ENCODE measurements at places on chromosomes 2 and 18. TPM values are rescaled to one million over a fixed set of nuclear protein-coding genes. Genes with fewer than 3 reads are reported as not detected.

DNA sequence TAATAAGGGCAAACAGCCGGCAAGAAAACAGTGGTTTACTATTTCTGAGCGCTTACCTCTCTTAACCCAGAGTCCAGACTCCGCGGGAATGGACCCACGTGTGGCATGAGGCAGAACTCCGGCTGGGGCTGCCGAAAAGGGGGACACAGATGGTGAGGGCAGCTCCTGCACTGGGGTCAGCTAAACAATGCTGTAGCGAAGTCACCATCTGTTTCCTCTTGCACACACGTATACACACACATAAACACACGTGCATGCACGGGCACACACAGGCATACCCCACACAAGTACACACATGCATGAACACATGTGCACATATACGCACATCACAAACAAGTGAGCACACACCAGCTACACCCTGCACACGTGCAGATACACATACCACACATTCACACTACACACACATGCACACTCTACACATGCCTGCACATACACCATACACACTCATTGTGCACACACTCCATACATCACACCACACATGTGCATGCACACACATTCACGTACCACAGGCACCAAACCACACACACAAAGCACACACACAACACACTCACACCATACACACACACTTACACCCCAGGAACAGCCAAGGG is 105.9 kb upstream of the ID2 start:
- peaks cover 6% of the 10 kb centered on the region for H3K27me3 ChIP-seq
- H3K36me3 ChIP-seq = no peaks in the 10 kb centered on the region
- no peak overlapping the region for H3K27ac ChIP-seq
- DNase-seq = no peak
- peaks cover 60% of the 10 kb centered on the region for H3K4me1 ChIP-seq
- peak overlapping the region; percentile 67 for H3K4me3 ChIP-seq

DNA sequence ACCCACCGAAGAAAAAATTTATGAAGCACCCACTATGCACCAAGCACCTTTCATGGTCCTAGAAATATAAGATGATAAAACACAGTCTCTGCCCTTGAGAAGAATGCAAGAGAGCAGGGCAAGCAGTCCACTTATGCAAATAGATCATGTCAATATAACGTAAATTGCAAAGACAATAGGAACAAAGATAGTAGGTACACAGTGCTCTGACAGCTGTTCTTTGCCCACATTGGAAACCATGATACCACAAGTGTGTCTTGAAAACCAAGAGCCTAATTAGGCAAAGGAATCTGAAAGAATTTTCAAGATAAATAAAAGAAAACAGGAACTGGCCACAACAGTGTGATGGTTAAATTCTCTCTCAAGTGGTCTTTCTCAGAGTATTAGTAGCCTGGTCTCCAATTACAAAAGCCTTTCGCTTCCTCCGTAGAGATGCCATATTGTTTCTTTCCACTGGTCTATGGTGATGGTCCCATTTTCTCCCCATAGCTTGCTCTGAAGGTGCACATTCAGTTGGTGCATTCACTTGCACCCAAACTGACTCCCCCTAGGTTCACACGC is 108.5 kb downstream of the VWC2L start:
- no peaks in the 10 kb centered on the region for H3K4me1 ChIP-seq
- H3K27me3 ChIP-seq = no peaks in the 10 kb centered on the region
- H3K27ac ChIP-seq = no peak overlapping the region
- no peak for DNase-seq
- H3K4me3 ChIP-seq = no peak overlapping the region

DNA sequence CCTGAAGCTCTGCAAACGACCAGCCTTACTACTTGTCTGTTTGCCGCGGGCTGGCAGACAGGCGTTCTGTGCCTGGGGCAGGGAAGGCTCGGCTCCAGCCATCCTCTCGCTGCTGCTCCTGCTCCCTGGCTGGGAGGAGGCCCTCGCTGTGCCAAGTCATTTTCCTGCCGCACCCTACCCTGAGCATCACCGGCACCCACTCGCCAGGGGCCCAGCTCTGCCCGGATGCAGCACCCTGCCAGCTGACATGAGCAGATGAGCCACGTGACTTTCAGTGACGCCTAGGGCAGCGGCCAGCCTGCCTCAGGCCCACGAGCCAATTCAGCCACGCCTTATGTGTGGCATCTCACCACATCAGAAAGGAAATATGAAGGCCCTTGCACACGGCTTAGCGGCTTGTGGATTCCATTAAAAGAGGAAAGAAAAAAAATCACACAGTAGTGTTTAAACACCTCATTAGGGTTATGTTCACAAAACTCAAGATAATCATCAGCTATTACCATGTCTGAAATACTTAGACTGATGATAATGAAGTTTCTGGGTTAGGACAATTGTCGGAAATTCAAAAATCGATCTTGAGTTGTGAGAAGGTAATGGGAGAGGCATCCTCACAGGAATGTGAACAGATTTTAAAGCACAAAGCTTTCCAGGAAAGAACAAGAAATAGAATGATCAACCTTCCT is 250.5 kb downstream of the TWIST2 start:
- no peak for DNase-seq
- no peak overlapping the region for H3K4me3 ChIP-seq
- H3K27ac ChIP-seq = no peak overlapping the region
- no peaks in the 10 kb centered on the region for H3K27me3 ChIP-seq
- H3K4me1 ChIP-seq = no peaks in the 10 kb centered on the region
- H3K36me3 ChIP-seq = no peaks in the 10 kb centered on the region

The REG3A gene
- not detected for total RNA-seq

GRCh38 chr2:8678731-8679566 is 2.9 kb upstream of the ID2 start:
- DNase-seq = peak; percentile 92
- peaks cover 51% of the 10 kb centered on the region for H3K4me1 ChIP-seq
- peak overlapping the region; percentile 99 for H3K4me3 ChIP-seq
- peaks cover 33% of the 10 kb centered on the region for H3K27me3 ChIP-seq
- peak overlapping the region; percentile 92 for H3K27ac ChIP-seq
- H3K36me3 ChIP-seq = peaks cover 34% of the 10 kb centered on the region

The FLACC1 gene
- 3.3 TPM for total RNA-seq

DNA sequence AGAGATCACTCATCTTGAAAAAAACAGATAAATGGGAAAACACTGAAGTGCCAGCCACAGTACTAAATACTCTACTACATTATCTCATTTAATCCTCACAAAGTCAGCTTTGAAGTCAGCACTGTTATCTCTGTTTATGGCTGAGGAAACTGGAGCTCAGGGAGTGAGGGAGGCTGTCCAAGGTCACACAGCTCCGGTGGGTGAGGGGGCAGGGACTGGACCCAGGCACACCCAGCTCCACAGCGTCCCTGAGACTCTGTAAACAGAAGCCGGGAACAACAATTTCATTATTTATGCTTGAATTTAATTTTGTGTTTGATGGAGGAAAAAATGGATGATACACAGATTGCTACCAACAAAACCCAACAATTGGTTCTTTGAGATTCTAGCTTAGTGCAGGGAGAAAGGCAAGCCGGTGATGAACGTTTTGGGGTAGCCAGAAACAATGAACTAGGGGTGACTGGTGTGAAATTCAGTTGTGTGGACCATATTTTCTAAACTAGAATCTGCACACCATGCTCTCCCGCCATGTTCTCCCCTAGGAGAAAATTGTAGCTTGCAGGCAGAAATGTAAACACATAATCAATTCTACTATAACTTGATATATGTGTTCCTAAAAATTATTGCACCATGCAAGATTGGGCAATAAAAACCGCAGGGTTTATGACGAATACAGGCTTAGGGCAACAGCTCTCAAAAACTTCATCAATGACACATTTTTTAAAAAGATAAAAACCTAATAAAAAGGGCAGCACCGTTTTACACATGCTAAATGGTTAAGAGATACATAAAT is at the start of gene GREB1:
Gene GREB1 (plus strand): TSS at position 768 of the 793 bp plus-strand sequence. CDS start 22,570 bp downstream, outside the sequence.
- H3K4me3 ChIP-seq = no peak within 1 kb of the TSS
- no peaks in the 10 kb centered on the region for H3K4me1 ChIP-seq
- peaks cover 46% of the 10 kb centered on the region for H3K27me3 ChIP-seq
- no peak for DNase-seq
- H3K27ac ChIP-seq = no peak within 1 kb of the TSS

The DOCK10 gene
- 199 TPM for total RNA-seq

DNA sequence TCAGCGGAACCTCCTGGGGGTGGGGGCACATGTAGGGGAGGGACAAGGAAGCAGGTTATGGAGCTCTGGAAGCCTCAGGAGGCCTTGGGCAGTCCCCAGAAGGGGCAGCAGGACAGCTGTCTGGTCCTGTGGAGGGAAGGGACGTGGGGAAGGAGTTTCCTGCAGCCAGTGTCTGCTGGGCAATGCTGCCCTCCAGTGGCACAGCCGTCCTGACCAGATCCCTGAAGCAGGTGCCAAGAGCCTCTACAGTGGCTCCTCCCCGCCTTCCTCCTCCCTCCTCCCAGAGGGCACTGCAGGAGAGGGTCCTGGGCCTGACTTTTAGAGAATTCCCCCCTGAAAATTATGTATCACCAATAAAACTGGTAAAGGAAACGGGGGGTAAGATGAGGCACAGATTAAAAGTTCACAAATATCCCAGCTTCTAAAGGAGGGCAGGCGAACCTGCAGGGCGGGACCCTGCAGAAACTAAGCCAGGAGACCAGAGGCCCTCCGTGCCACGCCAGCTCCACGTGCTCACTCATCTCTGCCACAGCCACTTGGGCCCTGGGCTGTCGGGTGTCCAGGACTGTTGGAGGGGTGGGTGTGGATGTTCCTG is 258.5 kb downstream of the TWIST2 start:
- no peaks in the 10 kb centered on the region for H3K4me1 ChIP-seq
- no peak for DNase-seq
- H3K36me3 ChIP-seq = peaks cover 11% of the 10 kb centered on the region
- no peak overlapping the region for H3K4me3 ChIP-seq

The TMEM178A gene
- total RNA-seq = 1.5 TPM

DNA sequence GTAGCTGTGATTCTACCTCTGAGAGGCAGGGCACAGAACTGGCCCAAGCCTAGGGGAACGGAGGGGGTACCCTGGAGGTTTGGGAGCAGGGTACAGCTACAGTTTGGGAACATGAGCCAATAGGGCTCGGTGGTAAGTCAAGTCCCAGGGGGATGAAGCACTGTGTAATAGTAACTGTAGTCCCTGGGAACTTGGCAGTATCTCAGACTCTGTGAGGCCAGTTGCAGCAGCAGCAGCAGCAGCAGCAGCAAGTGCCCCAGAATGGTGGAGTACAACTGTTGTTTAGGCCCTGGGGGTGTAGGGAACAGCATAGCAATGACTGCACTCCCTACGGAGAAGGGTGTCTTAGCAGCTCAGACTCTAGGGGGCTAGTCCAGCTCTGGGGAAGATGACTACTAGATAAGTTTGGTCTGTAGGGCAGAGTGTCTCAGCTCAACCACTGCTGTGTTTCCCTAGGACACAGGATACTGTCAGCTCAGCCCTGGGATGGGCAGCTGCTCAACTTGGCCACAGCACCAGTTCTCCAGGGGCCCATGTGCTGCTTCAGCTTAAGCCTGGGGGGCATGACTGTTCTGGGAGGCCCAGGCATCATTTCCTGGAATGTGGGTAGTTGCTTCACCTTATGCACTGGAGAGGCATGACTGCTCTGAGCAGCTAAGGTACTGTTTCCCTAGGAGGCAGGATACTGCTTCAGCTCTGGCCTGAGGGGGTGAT is 20.5 kb downstream of the CARF start:
- DNase-seq = no peak
- H3K27me3 ChIP-seq = no peaks in the 10 kb centered on the region
- H3K36me3 ChIP-seq = no peaks in the 10 kb centered on the region
- H3K27ac ChIP-seq = no peak overlapping the region
- no peak overlapping the region for H3K4me3 ChIP-seq

- DNase-seq = no peak
- H3K4me3 ChIP-seq = peak overlapping the region; percentile 85
- H3K27ac ChIP-seq = peak overlapping the region; percentile 59
- peaks cover 28% of the 10 kb centered on the region for H3K4me1 ChIP-seq
- no peaks in the 10 kb centered on the region for H3K36me3 ChIP-seq
Observed at GRCh38 chr2:44087714-44088092, 81.0 kb upstream of the PPM1B start.

The ABCG8 gene
- total RNA-seq = not detected

- DNase-seq = no peak
- no peaks in the 10 kb centered on the region for H3K27me3 ChIP-seq
- H3K27ac ChIP-seq = no peak overlapping the region
- H3K36me3 ChIP-seq = peaks cover 16% of the 10 kb centered on the region
Observed at GRCh38 chr2:121345887-121346286, 60.9 kb upstream of the TFCP2L1 start.

DNA sequence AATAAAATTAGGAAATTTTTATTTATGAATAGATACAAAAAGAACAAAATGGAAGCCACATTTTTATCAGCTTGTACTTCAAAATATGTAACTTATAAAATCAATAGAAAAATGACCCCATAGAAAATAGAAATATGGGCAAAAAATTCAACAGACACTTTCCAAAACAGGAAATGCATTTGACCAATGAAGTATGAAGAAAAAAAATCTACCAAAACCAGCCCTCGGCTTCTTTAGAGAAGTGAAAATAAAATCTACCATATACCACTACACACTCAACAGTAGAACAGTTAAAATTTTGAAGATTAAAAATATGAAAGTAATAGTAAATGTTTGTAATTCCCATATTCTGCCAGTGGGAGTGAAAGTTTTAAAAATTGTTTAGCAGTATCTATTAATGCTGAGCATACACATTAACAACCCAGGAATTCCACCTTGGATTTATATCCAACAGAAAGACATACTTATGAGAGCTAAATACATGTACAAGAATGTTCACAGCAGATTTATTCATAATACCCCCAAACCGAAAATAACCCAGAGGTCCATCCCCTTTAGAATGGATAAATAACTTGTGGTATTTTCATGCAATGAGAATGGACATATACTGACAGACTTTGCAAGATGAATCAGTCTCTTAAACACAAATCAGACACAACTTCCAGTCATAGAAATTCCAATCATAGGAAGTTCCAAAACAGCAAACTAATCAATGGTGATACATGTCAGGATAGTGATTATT is 318.0 kb downstream of the FIGN start:
- no peaks in the 10 kb centered on the region for H3K4me1 ChIP-seq
- no peak for DNase-seq
- H3K36me3 ChIP-seq = no peaks in the 10 kb centered on the region
- no peak overlapping the region for H3K4me3 ChIP-seq
- H3K27ac ChIP-seq = no peak overlapping the region
- no peaks in the 10 kb centered on the region for H3K27me3 ChIP-seq

GRCh38 chr2:210955591-210955990 is 399.2 kb downstream of the CPS1 start:
- no peaks in the 10 kb centered on the region for H3K27me3 ChIP-seq
- H3K4me1 ChIP-seq = no peaks in the 10 kb centered on the region

The CSRNP3 gene
- total RNA-seq = not detected

DNA sequence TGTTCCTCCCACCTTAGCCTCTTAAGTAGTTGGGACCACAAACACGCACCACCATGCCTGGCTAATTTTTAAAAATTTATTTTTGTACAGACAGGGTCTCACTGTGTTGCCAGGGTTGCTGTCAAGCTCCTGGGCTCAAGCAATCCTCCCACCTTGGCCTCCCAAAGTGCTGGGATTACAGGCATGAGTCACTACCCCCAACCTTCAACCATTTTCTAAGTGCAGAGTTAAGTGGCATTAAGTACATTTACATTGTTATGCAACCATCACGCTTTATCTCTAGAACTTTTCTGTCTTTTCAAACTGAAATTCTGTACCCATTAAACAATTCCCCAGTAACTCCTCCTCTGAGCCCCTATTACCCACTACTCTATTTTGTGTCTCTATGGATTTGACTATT is 45.9 kb upstream of the AFF3 start:
- no peaks in the 10 kb centered on the region for H3K4me1 ChIP-seq
- no peak for DNase-seq
- no peak overlapping the region for H3K27ac ChIP-seq

- peak overlapping the region; percentile 64 for H3K27ac ChIP-seq
- peaks cover 57% of the 10 kb centered on the region for H3K4me1 ChIP-seq
- H3K27me3 ChIP-seq = no peaks in the 10 kb centered on the region
- peaks cover 8% of the 10 kb centered on the region for H3K36me3 ChIP-seq
- no peak for DNase-seq
Observed at GRCh38 chr2:29117636-29118303, 2.6 kb downstream of the CLIP4 start.

Data from activated T-cell treated with anti-CD3 and anti-CD28 coated beads, Interleukin-2, amount 50 U/mL, for 72 hours (primary cell).